ENCODE measurements at places on chromosomes 2 and 18.

DNA sequence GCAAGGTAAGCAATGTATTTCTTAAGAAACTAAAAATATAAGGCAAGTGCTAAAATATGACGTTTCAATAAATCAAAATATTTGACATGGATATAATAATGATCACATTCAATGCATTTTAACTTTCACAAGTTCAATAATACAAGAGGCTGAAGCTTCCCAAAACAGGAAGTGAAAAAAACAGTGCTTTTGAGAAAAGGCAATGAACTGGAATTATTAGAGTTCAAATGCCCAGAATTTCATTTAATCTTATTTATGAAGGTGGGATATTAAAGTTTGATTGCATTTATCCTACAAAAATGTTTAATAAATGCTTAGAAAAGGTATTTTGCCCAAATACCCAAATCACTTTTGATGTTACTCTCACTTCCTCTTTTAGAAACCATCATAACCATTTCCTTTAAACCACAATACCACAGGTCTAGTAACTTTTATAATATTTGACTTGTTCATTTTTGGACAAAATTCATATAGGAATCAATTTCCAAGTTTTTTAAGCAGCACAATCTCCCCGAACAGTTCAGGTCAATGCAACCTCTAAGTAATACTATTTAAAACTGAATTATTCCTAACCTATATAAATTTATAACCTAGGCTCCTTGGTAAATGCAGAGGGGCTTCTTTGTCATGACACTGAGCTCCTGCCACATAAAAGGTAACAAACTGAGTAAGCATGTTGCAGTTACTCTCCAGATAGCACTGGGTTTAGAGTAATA, 2.1 kb downstream of the NCKAP1 start:
- no peak for DNase-seq

DNA sequence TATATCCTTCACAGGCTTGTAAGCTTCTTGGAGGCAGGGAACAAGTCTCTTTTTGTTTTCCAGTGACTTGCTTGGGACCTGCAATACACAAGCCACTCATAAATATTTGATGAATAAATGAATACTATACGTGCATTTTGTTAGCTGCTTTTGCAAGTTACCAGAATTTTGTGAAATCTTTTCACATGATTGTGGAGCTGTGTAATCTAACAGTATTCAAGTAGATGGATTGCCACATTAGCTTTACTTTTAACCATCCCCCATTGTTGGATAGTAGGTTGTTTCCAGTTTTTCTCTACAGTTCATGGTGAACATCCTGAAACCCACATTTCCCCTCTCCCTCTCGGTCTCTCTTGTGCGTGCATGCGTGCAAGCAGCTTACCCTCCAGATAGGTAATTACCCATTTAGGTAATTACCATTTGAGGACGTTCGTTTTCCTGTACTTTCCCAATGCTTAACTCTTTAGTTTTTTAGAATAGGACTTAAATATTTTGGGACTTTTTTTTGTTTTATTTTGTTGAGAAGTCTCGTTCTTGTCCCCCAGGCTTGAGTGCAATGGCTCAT, 12.5 kb downstream of the ZNF407 start:
- no peak for DNase-seq

GRCh38 chr2:120251880-120252224, 800 bp upstream of the RALB start:
- no peak for DNase-seq

- DNase-seq = no peak
Observed at GRCh38 chr2:23312996-23313606, 71.9 kb upstream of the KLHL29 start.

- DNase-seq = no peak
Observed at GRCh38 chr18:8480506-8481328, 128.5 kb upstream of the RAB12 start.
